ENCODE measurements at places on chromosomes 13 and 19.

DNA sequence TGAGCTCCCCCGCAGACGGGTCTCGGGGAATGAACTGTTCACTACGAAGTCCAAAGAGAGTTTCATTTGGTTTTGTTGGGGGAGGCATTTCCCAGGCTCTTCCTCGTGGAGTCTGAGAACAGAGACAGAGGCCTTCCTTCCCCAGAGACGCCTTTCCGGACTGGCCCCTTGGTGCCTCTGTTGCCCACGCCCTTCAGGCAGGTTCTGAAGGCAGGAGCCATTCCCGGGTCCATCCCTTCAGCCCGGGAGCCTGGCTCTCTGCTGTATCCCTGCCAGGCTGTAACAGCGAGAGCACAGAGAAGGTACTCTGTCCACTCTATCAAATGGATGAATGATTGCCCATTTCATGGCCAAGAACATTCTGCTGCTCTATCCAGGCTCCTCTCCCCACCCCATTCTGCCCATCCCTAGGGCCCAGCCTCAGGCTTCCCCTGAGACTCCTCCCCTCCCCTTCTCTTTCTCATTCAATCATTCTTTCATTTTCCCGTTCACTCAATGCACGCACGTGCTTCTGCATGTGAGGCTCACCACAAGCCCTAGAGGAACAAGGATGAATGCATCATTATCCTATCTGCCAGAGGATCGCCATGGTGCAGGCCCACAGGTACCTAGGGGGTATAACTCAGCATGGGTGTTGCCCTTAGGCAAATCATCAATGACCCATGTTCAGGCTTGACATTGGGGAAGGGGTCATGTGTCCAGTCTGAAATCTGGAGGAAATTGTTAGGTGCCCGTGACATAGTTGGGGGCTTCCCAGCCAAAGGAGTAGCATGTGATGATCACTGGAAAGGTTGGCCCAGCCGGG, 298.6 kb downstream of the ZNF536 start:
- no peak for DNase-seq

- DNase-seq: no peak
Measured at GRCh38 chr19:40646743-40647254, 43.7 kb downstream of the NUMBL start.

- no peak for DNase-seq
Measured at GRCh38 chr13:48571126-48571913, 38.4 kb upstream of the RCBTB2 start.

DNA sequence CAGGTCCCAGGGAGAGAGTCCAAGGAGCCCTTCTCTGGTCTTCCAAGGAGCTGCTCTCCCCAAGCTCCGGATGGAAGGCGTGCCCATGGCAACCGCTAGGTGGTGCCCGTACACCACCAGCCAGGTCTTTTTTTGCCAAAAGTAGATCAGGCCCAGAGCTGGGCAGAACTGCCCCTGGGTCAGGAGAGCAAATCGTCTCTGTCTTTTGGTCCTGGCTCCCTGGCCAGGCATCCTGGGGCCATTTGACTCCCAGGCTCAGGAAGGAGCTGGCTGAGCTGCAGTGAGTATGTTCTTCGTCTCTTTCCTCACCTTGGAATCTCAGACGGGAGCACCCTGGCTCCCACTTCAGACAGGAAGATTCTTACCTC, 24.6 kb upstream of the BCL3 start:
- peak; percentile 70 for DNase-seq

GRCh38 chr13:100231176-100231575, 142.3 kb downstream of the PCCA start:
- no peak for DNase-seq

DNA sequence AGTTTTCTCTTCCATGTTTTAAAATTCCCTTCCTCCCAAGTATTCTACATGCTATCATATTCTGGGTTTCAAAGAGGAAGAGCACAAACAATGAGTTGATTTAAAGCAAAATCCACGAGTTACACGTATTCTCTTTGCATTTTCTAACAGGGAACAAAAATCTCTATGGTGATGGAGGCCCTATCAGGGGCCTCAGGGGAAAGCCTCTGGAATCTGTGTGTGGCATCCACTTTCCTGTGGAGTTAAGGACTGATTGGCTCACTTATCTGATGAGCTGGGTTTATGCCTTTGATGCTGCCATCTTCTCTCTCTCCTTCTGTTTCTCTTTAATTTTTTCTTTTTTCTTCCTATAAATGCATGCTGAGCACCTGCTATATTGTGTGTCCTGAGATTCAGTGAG, 14.8 kb downstream of the OLFM4 start:
- DNase-seq: no peak

DNA sequence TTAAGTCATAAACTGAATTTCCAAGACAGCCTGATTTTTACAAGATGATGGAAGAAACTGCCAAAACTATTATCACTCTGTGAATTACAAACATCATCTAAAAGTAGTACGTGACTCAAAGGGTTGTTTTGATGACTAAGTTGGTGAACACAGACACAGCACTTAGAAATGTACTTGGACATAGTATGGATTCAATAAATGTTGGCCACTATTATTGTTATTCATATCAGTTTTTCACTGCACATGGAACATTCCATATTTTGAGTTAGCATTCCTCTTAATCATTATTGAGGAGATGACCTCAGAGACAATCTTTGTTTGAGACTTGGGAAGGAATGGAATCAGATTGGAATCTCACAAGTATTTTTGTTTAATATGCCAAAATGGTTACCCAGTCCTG, 172.9 kb downstream of the OXGR1 start:
- no peak for DNase-seq

- no peak for DNase-seq
Measured at GRCh38 chr13:97356592-97356991, 77.4 kb upstream of the RAP2A start.

DNA sequence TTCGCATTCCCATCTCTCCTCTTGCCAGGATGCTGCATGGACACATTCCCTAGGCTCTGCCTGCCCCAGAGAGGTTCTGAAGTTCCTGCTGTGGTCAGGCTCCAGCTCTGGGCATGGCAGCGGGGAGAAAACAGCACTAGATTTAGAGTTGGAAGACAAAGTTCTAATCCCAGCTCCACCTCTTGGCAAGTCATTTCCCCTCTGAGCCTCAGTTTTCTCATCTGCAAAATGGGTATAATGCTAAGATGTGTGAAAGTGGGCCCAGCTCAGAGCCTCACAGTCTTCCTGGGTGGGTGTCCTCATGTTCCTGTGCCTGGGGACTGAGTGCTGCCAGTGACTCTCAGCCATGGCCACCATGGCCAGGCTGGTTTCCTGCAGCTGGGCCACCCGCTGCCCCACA, 9.6 kb downstream of the PEPD start:
- DNase-seq: no peak

DNA sequence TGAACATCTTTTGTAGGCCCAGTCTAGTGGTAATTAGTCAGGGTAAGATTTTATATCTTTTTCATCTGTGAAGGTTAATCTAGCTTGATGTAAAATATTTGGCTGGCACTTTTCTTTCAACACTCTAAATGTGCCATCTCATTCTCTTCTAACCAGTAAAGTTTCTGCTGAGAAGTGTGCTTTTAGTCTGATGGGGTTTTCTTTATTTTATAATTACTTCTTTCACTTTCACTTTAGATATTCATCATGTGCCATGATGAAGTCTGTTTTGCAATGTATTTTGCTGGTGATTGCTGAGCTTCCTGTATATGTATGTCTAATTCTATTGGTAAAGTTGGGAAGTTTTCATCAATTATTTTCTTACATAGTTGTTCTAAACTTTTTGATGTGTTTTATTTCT, 31.9 kb downstream of the ZNF726 start:
- no peak for DNase-seq

- DNase-seq: no peak
Measured at GRCh38 chr19:55650602-55651230, 2.7 kb downstream of the CCDC106 start.

DNA sequence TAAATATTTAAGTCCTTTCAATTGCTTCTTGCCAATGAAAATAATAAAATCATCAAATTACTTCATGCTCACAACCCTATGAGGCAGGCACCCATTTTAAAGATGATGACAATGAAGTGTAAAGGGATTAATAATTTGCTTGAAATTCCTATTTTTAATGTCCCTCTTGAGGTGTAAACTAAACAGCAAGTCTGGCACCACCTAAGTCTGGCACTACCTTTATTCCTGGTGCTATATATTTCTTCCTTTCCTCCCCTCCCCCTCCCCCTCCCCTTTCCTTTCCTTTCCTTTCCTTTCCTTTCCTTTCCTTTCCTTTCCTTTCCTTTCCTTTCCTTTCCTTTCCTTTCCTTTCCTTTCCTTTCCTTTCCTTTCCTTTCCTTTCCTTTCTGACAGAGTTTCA, 42.2 kb downstream of the FLT1 start:
- no peak for DNase-seq

DNA sequence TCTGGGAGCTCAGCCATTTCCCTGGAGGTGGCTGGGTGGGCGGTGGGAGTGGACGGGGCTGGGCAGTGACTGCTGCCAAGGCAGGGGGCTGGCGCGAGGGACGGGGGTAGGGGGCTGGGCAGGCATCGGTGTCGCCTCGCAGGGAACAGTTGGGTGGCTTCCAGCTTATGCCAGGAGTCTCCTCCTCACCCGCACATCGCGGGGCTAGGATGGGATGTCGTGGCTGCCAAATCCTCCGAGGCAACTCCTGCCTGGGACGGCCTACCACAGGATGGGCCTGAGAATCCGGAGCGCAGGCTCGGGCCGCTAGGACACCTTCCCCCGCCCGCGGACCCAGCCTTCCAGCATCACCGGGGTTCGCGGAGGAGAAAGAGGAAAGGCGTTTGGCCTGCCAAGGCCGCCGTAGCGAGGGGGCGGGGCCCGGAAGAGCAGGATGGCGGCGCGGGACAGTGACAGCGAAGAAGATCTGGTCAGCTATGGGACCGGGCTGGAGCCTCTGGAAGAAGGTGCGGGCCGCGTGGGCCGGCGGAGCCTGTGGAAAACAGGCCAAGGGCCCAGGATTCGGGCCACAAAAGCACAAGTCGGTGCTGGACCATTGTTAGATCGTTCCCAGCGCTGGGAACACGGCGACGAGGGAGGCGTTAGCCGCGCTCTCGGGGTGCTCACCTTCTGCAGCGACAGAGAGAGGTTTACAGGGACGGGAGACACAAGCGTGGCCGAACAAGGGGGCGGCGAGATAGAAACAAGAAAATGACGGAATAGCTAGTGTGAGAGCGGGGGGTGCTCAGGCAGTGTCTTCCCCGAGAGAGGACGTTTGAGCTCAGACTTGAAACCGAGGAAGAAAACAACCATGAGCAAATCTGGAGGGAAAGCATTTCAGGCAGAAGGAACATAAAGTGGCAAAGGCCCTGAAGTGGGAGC, at the start of gene GPATCH1:
GPATCH1 (plus strand) TSS at position 421 of the 921 bp plus-strand sequence; CDS start at position 434, 13 bp downstream.
- DNase-seq: peak; percentile 86

GRCh38 chr13:21478881-21479808, 20.0 kb upstream of the ZDHHC20 start:
- DNase-seq: peak; percentile 65

- no peak for DNase-seq
Measured at GRCh38 chr13:98515818-98516465, 61.0 kb downstream of the STK24 start.

DNA sequence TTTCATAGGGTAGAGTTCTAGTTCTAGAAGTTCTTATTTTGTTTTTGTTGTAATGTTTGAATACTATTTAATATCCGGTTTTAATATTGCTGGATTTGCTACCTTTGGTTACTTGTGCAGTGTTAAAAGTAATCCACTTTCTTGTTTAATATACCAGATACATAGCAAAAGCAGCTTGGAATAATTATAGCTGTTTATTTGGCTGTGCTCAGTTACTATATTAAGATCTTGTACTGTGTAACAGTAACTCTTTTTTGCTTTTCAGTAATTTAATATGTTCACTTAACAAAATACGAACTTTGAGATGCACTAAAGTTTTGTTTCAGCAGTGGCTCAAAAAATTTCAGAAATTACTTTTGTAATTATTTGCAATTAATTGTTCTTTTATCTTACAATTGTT, 50.9 kb downstream of the AKAP11 start:
- no peak for DNase-seq

GRCh38 chr19:31408460-31409124, 59.4 kb upstream of the TSHZ3 start:
- no peak for DNase-seq

DNA sequence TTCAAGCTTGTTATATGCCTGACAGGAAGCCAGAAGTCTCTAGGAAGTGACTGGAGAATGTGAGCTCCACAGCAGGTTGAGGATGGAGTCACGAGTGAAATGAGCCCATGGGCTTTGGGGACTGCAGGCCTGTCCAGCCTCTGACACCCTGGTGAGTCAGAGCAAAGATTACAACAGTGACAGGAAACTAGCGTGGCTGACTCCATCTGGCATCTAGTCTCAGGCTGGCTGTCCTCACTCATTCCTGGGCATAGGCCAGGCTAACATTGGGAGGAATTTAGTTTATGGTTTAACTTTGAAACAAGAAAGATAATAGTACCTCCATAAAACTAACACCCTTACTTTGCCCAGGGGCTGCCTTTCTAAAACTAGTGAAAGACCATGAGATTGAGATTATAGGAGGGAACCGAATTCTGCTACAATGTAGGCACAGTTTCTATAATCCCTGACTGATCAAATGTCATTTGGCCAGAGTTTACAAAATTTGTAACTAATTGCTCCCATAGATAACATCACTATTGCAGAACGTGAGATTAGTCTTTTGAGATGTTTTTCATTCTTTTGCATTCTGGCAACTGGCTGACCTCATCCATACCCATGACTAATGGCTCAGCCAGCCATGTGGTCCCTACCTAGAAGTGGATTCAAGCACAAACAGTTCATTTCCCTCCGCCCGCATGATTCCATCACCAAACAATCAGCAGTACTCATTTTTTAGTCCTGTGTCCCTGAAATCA, 28.4 kb downstream of the PSG1 start:
- DNase-seq: no peak

GRCh38 chr19:1465191-1466016, 13.6 kb downstream of the C19orf25 start:
- DNase-seq: no peak

DNA sequence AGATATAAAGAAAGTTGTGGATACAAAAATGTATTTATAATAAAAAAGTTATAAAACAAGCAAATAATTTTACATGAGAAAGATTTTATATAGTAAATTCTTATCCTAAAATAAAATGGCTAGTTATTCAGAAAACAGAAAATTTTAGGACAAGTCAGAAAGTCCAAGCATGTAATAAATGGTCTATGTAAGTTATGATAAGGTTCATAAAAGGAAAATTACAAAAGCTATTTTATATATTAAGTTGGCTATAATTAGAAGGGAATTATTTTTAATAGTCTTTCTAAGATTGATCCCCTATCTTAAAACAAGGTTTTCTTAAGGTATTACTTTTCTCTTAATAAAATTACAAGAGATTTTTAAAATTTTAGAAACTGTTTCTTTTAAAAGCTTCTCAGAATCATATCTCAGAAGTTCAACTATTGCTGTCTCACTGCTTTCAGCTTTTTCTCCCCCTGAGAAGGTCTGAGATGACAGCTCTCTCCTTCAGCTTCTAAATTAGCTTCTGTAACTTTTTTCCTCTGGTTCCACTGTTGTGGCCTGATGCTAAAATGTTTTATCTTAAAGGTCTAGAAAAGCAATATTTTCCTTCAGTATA, 8.7 kb downstream of the CCDC169 start:
- peak; percentile 9 for DNase-seq

- DNase-seq: no peak
Measured at GRCh38 chr19:50780753-50781435, 9.3 kb upstream of the ACP4 start.

All from neuronal stem cell (in vitro differentiated cells).